ENCODE measurements at places on chromosomes 2 and 18. TPM values are rescaled to one million over a fixed set of nuclear protein-coding genes. Genes with fewer than 3 reads are reported as not detected.

GRCh38 chr18:66646609-66647008, 42.7 kb upstream of the CDH19 start:
- no peak for DNase-seq

GRCh38 chr2:63189026-63189425, 138.4 kb downstream of the OTX1 start:
- peak; percentile 5 for DNase-seq

ANTXR1 gene
- 0.09 TPM for total RNA-seq

NT5C1B gene
- not detected for total RNA-seq

- no peak for DNase-seq
Observed at GRCh38 chr2:218009231-218009630, 6.4 kb upstream of the TNS1 start.

UGT1A10 gene
- not detected for total RNA-seq

DBI gene
- total RNA-seq = 143 TPM

DNA sequence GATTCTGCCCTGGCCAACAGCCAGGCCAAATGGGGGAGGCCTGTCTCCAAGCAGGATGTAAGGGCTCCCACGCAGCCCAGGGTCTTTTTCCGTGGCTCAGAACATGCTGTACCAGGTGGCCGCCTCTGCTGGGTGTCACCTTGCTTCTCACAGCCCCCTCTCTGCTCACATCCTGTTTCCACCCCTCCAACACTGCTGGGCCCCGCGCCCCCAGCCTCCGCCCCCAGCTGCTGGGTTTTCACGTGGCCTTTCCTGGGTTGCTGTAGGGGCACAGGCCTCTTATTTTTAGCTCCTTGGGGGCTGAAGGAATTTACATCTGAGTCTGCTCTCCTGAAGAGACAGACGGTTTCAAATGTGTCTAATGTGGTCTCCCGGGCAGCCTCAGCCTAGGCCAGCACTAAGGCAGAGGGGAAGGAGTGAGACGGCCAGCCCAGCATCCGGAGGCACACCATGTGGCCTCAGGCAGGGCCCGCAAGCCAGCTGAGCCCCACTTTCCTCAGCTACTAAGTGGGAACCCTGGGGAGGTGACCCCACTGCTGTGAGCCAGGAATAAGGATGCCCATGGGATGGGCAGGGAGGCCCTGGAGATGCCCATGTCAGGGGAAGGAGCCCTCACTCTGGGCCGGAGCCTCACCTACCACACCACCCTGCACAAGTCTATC, 18.7 kb upstream of the DUSP2 start:
- peak; percentile 97 for DNase-seq

PLCD4 gene
- 0.34 TPM for total RNA-seq

- DNase-seq = no peak
Observed at GRCh38 chr18:36706134-36706881, 122.5 kb downstream of the TPGS2 start.

FBXO36 gene
- total RNA-seq = 2.0 TPM

DNA sequence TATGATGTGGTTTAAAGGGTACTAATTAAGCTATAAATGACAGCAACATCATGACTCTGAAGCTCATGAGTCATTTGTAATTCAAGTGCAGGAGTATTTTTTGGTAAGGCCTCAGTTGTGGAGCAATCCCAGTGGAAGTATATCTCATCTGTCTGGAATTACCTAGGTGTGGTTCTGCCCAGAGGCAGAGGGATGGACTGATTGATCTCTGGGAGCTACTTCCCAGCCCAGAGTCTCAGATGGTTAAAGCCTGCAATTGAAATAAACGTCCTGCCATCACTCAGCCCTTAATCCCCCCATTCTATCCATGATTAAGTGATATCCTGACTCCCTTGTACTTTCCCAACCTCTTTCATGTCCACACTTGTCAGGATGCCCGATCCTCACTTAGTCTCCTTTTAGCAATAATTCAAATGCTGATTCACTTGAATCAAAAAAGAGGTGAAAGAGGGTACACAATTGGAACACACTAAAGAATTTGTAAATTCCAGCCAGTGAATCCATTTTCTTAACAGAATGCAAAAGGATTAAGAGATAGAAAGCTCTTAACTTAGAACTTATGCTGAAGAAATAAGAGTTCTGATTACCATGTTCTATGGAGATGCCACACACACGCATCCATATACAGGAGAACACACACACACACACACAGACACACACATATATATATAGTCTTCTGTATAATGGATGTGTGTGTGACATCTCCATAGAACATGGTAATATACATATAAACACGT, 664.4 kb downstream of the NYAP2 start:
- DNase-seq = no peak

NTSR2 gene
- not detected for total RNA-seq

DNA sequence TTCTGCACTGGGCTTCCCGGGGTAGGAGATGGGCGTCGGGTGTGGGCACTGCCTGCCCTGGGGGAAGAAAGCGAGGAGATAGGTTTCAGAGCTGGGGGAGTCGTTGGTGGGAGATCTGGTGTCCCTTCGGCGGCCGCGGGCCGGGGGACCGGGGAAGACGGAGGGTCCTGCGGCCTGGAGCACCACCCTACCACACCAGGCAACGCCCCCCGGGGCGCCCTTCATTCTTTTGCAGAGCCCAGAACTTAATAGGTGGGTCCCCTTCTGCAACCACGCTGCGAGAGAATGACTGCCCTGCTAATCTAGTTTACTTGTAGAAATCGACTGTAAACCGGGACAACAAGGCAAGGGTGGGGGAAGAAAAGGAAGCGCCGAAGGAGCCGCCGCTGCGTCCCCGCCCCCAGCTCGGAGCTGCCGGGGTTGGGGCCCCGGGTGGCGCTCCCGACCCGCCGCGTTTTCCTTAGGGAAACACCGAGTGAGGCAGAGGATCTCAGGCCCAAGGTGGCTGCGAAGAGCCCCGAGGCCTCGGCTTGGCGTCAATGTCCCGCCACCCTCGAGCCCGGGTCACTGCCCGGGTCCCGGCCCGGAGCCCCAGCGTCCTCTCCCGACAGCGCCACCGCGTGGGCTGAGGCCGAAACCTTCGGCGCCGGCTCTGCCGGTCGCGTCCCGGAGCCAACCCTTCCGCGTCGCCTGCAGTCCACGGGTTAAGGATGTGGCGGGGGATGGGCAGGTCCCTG, 5.4 kb upstream of the SATB2 start:
- DNase-seq = peak; percentile 62

SLC16A14 gene
- 2.3 TPM for total RNA-seq

DNA sequence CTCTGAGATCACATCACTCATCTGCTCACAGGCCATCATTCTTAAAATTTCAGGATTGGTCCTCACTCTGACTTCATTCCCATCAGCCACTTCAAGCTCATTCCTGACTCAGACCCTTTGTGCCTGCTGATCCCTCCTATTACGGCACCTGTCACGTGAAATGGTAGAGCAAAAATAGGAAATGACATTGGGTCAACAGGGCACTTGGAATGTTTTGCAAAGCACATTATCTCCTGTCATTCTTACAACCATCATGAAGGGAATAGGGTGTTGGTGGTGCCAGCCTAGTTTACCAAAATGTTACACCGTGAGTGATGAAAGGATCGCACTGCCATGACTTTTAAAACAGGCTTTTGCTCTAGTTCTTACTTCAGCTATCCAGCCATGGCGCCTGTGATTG, 61.1 kb downstream of the EIF5B start:
- DNase-seq = no peak

DNA sequence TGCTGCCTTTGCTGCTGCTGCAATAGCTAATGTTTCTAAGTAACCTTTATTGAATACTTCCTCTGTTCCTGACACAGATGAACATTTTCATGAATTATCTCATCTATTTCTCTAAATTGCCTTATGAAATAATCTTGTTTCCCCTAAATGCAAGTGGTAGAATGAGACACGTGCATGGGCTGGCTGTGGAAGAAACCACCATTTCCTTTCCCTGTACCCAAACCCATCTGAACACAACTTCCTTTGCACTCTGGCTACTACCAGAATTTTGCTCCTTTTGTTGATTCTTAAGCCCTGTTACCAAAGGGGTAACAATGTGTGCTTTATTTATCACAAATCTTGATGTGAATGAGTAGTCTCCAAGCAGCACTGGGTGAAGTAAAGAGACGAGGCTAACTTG, 29.2 kb downstream of the AKAIN1 start:
- DNase-seq = no peak

SLC30A3 gene
- total RNA-seq = 0.43 TPM

BIN1 gene
- 95.2 TPM for total RNA-seq

DNA sequence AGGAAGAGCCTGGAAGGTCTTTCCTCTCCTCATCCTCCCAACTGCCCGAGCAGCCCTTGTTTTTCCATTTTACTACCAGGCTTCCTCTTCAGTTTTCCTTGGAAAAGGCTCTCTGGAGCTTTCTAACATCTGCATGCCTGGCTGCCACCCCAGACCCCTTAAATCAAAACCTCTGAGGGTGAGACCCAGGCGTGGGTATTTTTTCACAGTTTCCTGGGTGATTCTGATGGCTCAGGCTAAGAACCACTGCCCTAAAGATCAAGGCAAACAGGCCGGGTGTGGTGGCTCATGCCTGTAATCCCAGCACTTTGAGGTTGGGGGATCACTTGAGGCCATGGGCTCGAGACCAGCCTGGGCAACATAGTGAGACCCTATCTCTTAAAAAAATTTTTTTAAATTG, 35.4 kb downstream of the EMILIN2 start:
- DNase-seq = no peak

GRCh38 chr18:42095732-42096377, 140.8 kb downstream of the PIK3C3 start:
- no peak for DNase-seq

DNA sequence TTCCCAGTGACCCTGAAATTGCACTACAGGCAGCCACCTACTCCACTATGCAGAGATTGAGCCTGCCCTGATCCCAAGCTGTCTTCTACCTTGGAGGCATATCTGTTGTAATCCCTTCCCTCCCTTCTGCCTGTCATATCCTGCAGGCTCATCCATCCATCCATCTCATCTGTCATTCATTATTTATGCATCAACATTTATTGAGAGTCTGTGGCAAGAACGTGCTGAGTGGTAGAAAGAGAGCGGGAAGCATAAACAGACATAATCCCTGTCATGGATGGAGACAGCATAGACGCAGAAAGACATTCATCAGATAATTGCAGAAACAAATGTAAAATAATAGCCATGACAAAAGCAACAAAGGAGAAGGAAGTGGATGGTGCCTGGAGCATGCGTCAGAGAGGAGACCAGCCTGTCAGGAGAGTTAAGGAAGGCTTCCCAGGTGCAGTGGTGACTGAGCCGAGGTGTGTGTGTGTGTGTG, 110.7 kb upstream of the STPG4 start:
- DNase-seq = no peak

DNA sequence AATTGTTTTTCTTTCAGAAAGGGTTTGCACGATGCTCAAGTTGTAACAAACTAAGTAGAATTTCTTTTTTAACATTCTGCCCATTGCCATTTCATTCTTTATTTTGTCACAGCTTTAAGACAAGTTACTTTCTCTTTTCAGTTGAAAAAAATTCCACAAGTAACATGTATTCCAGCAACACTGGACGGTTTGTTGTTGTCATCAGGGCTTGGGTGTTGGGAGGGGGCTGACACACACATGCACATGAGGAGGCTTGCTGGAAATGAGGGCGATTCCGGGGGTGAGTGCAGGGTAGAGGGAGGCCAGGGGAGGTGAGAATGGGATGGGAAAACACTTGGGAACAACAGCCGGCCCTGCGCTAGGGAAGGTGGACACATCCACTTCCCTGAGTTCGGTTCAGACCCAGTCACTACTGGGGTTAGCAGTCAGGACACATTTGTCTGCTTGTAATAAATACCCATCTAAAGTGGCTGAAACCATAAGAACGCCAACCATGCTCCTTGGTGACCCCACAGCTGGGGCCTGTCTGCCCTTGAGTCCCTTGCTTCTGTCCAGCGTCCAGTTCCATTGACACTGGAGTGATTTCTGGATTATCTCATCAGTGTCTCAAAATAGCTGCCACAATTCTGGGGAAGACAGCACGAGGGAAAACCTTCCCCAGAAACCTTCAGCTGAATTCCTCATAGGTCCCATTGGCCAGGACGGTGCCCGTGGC, 141.8 kb upstream of the BCL2L11 start:
- DNase-seq = no peak

DNA sequence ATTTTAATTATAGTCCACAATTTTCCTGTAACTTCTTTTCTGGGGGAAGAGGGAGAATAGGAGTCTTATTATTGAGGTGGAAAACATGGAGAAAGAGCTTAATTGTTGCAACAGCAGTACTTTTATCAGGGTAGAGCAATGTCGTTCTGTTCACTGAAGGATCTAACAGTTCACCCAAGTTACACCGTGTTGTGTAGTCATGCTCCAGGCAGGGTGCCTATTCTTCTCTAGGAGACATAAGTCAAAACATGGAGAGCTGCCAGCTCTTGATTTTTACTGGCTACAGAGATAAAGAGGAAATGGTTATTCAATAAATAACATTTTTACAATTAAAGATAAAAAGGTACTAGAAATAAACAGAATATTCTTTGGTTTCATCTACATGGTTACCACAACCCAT, 594.3 kb upstream of the NETO1 start:
- no peak for DNase-seq

SNORC gene
- total RNA-seq = 2.1 TPM

DNA sequence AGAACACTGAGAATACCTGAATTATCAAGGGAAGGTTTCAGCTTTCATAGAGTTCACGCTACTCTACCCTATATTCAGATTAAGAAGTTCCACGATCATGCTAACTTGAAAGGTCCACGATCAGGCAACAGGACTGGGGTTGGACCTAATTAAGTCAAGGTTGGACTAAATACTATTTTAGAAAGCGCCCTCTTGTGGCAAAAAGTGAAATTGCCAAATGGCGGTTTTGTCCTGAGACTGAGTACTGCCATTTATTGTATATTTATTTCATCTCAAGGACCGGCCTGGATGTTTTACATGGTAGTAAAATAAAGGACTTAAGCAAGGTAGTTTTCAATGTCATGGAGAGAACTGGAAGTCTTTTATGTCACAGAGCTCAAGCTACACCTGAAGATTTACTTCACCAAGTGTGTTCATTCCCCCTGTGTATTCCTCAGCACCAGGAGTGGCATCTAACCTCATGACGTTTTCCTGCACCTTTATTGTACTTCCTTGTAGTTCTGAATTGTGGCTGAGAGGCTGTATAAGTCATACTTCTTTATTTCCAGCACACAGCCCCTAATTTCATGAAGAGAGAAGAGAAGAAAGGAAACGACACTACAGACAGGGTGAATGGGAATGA, 56.8 kb downstream of the SRD5A2 start:
- DNase-seq = peak; percentile 74

DNA sequence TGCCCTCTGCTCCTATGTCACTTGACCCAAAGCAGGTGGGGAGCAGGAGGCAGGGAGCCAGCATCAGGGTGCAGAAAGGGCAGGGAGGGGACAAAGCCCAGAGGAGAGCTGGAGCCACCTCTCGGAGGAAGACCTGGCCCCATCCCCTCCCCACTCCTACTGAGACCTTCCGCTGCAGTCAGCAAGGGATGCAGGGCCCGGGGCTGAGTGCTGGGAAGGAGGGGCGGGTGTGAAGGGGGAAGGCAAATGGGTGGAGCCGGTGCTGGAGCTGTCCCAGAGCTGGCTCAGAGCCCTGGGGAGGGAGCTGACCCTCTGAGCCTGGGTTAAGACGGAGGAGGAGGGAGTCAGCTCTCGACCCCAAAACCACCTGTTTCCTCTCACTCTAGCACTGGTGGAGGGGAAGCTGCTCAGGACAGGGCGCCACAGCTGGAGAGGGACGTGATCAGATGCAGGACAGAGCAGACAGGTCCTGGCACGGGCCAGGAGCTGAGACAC, 33.8 kb downstream of the HS1BP3 start:
- no peak for DNase-seq

Data from activated CD8-positive, alpha-beta T cell treated with anti-CD3 and anti-CD28 coated beads for 36 hours (primary cell).